ENCODE measurements at places on chromosomes 7 and 10. TPM values are rescaled to one million over a fixed set of nuclear protein-coding genes. Genes with fewer than 3 reads are reported as not detected.
A peak's percentile ranks its signal among the peaks of the same experiment; 100 is the strongest.

Gene TMEM270
- total RNA-seq = not detected

Gene MSMB
- total RNA-seq = not detected

Gene PAPOLB
- total RNA-seq = 0.30 TPM

Gene GATAD1
- total RNA-seq = 47.7 TPM

Gene ICA1
- 17.1 TPM for total RNA-seq

Gene PNLIPRP2
- not detected for total RNA-seq

DNA sequence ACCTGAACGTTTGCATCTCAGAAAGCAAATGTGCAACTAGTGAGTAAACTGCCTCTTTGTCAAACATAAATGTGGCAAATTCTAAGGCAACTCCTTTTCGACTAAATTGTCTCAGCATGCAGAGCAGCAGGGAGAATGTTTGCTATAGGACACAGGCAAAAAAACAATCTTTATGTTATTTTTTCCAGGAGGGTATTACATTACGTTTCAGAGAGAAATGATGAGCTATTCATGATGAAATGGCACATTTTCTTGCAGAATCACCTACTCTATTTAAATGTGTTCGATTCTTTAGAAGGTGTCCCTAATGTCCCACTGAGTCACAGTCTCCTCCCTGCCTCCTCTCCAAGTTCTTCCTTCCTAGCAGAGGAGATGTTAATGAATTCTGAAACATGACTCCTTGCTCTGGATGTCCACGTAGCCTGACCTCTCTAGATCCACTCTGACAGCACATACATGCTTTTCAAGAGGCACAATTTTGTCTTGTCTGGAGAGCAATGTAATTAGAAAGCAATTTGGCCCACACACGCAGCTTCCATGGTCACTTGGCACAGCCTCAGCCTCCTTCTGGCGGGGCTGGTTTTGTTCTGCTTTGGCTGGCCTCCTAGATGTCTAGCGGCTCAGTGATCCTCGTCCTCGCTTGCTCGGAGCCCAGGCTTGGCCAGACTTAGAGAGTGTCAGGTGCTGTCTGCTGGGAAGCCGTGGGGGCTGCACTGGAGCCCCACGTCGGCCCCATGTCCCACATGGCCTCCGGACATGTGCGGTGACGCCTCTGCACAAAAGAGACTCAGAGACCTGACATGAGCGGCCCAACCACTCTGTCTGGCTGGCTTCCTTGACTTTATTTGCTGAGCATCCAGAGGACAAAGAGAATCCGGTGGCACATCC, 125.7 kb upstream of the ZNF438 start:
- no peak for DNase-seq

- no peak for DNase-seq
Measured at GRCh38 chr7:139992353-139993044, 70.3 kb downstream of the PARP12 start.

DNA sequence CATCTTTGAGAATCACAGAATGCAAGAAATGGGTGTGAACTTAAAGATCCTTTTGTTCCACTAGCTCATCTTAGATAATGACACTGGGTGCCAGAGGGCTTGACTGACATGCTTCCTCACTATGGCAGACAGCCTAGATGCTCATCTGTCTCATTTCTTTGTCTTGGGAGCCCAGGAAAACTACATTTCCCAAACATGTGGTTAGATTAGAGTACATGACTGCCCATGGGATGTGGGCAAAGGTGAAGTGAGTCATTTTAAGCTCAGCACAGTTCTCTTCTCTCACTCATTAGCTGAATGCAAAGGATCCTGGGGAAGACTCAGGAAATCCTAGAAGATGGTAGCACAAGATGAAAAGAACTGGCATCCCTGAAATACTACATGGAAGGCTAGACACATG, 32.5 kb upstream of the TBX20 start:
- DNase-seq = no peak

DNA sequence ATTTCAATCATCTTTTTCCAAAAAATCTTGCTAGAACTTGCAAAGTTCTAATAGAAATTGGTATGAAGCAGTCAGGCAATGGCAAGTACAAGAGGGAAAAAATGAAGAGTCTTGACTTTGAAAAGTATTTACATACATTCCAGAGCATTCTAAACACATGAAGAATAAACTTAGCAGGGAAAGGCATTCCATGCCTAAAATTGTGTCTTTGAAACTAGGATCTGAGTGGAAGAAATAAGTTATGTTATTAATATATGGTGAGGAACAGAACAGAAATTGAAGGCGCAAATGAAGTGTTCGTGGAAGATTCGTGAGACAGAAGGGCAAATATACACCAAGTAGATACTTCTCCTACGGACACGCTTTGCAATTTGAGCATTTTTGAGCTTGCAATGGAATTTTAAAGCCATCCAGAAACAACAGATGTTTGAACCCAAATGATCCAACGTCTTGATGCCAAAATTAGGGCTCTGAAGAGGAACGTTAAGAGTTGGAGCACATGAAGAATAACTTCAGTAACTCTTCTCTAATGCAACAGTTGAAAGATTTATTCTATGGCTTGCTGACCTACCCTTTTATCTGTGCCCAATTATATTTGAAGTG, 40.6 kb upstream of the SEPTIN7 start:
- no peak for DNase-seq

DNA sequence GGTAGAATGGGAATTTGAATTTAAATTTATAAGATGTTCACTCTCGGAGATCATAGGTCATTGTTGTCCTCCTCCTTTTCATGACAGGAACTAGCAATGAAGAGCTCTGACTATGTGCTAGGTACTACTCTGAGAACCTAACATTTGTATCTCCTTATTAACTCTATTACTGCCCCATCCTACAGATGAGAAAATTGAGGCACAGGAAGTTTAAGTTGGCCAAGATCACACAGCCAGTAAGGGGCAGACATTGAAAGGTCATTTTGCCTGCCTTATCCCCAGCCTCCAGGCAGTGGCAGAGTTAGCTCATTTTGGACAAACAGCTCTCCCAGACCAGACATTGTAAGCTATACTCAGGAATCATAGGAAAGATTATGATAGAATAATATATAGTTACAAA, 6.0 kb downstream of the SRGN start:
- no peak for DNase-seq

GRCh38 chr7:2893411-2893861, 49.3 kb upstream of the GNA12 start:
- no peak for DNase-seq

DNA sequence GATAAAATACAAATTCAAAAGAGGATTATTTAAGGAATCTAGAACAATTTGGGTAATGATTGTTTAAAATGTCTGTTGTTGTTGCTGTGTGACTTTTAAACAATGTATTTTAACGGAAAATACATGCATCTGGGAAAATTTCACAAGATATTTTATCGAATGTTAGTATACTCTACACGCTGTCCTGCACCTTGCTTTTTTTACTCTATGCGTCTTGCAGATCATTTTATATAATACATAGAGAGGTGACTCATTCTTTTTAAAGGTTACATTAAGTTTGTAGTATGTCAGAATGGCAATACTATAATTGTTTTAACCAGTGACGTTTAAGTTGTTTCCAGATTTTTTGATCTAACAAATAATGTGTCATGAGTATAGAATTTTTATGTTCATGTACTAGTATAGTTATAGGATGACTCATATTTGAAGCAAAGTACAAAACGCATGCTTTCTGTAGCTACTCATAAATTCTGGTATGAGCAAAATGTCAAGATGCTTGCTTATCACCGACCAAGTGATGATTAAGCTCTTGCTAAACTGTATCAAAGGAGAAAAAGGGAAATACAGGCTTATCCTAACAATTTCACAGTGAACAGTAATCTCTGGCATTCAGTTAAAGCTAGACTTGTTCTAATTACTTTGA, 4.9 kb downstream of the DKK1 start:
- DNase-seq = peak; percentile 86

DNA sequence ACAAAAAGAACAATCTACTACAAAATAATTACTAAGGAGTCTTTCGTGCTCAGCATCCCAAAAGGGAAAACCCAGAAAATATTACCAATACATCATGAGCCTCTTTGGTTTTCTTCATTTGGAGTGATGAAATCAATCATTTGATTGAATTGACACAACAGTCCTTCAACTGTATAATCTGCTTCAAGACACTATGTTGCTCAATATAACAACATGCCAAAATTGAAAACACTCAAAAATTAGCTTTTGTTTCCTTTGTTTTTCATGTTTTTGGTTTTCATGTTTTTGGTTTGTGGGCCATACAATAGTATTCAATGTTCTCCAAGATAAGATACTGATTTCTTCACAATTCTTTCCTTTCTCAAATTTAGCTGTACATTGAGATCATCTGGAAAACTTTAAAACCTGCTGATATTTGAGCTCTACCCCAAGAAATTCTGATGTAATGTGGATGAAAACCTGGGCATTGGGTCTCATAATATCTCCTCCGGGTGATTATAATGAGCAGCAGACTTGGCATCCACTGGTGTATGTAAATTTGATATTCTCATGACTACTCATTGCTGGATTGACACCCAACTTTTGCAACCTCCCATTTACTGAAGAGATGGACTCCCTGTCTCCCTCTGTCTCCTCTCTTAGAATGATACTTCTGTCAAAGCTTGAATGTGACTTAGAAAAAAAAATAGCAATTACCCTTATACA, 4.6 kb downstream of the SOSTDC1 start:
- DNase-seq = no peak

- no peak for DNase-seq
Measured at GRCh38 chr7:13790611-13791010, 198.9 kb downstream of the ETV1 start.

DNA sequence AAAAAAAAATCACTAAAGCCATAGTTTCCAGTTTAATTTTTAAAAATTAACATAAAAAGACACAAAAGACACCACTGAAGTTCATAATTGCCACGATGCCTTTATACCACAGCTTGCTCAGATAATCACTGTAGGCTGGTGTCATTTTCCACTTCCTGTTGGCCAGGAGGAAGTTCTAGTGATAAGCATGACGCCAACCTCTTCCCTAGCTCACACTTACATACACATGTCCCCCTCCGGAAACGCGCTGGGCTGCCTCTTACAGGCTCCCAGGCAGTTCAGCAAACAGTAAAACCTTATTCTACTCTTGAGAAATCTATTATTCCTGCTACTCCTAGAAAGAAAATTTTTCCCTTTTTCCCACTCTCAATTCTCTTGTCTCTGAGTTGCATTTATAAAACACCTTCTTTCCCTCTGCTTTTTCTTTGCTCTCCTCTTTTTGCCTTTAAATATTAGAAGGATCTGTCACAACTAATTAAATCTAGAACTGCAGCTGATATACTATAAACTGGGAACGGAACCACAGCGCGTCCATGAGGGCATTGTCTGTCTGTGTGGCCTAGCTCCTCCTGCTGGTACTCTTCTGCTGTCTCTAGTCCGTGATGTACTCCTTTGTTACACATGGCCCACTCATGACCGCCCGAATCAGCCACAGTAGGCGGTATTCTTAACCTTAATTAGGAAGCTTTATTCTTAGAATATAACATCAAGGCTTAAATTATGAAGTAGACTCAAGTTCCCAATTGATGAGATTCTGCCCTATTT, 664.9 kb downstream of the CNTNAP2 start:
- no peak for DNase-seq

GRCh38 chr7:1672851-1673486, 2.9 kb downstream of the ELFN1 start:
- DNase-seq = no peak

- no peak for DNase-seq
Measured at GRCh38 chr7:67448271-67448670, 451.6 kb downstream of the TYW1 start.

GRCh38 chr10:76033457-76034196, 602.2 kb downstream of the LRMDA start:
- no peak for DNase-seq

DNA sequence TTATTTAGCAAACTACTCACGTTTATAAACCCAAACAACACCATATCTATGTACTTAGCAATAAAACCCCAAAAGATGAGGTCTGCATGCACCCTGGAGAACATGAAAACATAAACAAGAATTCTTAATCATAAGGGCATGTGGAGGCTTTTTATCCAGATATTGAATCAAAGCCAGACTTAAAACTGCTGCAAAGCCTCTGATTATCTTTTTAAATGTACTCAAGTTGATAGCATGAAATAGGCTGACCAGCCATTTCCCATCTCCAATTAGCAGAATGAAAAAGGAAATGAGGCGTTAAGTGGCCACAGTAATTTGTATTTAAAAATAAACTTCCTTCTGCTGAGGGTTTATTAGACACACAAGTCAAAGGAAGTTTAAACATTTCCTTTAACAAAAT, 48.3 kb downstream of the ITIH5 start:
- no peak for DNase-seq

DNA sequence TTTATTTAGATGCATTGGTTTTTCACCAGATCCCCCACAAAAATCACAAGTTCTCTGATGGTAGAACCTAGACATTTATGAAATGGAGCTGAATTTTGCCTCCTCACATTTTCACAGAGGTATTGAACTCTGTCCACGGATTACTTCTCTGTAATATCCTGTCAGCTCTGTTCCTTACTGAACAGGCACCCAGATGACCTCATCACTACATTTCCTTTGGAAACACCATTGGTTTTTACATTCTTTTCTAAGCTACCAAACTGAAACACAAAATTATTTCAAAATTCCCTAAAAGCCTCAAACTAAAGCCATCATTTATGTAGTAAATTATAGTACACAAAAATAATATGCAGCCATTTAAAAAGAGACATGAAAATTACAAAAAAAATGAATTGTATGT, 98.3 kb upstream of the KCNIP2 start:
- no peak for DNase-seq

- DNase-seq = no peak
Measured at GRCh38 chr7:67663644-67664043, 667.0 kb downstream of the TYW1 start.

DNA sequence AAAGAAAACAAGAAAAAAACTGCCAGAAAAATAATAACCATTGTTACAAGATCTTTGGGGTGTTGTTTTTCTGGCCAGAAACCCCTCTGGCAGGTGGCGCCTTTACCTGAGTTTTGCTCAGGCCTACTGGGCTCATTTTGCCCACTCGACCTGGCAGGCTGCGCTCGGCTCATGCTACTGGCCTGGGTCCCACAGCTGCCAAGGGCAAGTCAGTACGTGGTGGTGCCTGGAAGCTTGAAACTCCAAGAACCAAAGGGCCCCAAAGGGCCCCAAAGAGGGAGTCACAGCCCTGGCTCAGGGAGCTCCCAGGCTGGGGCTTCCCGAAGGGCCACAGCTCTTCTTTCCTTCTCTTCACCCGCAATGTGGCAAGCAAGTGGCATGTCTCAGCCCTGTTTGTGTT, 42.7 kb downstream of the CACUL1 start:
- no peak for DNase-seq

All from NCI-H460 (cell line).